ENCODE measurements at places on chromosomes 7 and 10.

DNA sequence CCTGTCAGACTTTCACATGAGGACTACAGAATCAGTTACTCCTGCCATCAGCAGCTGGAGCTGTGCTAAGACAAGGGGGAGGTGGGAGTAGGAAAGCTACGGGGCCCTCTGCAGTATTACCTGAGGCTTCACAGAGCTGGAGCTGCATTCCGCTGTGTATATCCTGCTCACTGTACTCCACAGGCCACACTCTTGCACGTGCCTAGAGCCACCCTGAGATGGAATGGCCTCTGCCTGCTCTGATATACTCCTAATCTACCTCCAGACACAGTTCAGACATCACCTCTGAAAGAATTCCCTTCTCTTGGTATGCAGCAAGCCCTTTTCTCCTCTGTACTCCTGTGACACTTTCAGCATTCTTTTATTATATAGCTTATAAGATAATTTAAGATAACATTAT lies 34.8 kb downstream of the TRDMT1 start:
- no peak for DNase-seq

GRCh38 chr10:129233351-129234148 lies 233.5 kb upstream of the MGMT start:
- no peak for DNase-seq

GRCh38 chr10:69080226-69080625 lies 7.7 kb upstream of the SRGN start:
- no peak for DNase-seq

GRCh38 chr10:112952282-112953173 lies 2.5 kb downstream of the TCF7L2 start:
- DNase-seq: no peak

DNA sequence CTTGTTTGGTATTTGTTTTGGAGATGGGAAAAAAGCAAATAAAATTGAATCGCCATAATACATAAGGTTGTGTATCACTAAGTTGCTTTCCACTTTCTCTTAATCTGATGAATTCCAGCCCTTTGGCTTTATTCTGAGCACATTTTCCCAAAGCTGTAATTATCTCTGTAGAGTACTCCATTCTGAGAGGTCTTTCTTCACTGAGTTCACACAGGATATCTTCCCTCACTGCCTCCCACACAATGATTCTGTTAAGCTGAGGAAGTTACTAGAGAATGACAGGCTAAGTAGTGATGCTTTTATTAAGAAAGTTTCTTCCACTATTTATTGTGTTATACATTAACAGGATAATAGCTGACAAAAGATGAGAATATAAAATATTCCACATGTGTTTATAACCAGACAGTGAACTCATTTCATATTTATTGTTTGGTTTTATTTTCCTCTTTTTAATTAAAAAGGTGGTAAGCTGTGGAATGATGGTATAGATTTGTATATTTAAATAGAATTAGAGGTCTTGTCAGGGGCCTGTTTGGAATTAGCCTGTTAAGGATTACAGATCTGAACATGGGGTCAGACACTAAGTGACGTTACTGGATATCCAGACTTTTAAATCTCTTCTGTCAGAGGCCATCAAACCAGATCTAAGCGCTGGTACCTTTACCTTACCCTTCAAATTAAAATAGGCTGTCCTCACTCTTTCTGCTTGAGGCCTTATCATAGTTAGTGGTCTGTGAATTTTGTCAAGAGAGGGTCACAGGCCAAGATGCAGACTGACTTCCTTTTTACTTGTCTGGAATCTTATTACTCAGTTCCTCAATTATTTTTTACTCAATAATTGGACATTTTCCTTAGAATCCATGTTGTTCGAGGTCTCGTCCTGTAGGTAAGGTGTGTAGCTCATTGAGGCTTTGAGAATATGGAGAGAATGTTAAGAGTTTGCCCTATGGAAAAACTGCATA lies 8.4 kb downstream of the PLXDC2 start:
- no peak for DNase-seq

- DNase-seq: no peak
These were observed 236.0 kb downstream of the INHBA start for GRCh38 chr7:41466760-41467384.

DNA sequence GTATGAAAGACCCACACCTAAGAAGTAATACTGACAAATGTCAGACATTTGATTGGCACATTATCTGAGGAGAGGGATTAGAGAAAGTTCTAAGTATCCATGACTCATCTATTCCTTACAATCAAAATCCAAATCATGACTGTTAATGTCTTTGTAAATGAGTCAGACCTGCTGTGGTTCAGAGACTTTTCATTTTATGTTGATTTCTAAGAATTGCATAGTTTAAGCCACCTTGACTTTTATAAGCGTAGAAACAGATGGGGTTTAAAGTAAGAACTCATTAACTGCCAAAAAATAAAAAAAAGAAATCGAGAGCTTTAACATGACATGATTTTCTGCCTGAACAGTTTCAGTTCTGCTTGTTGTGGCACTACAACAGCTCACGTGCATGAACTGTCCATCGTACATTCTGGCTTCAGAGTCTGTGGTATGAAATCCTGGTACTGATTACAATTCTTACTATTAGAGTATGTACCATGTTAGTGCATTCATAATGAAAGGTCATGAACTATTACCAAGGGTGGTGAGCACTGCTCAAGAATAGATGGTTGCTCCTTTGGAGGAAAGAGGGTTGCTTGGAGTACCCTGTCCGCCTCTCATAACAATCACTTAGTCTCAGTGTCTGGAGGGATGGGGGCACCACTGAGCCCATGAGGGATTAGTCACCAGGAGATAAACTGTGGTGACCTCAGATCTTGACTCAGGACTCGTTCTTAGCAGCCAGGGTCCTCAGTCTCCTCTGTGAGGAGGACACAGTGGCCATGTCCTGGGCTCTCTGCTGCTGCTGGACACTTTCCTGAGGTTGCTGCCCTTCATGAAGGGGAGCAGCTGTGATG lies 42.2 kb downstream of the ACSM6 start:
- DNase-seq: no peak

DNA sequence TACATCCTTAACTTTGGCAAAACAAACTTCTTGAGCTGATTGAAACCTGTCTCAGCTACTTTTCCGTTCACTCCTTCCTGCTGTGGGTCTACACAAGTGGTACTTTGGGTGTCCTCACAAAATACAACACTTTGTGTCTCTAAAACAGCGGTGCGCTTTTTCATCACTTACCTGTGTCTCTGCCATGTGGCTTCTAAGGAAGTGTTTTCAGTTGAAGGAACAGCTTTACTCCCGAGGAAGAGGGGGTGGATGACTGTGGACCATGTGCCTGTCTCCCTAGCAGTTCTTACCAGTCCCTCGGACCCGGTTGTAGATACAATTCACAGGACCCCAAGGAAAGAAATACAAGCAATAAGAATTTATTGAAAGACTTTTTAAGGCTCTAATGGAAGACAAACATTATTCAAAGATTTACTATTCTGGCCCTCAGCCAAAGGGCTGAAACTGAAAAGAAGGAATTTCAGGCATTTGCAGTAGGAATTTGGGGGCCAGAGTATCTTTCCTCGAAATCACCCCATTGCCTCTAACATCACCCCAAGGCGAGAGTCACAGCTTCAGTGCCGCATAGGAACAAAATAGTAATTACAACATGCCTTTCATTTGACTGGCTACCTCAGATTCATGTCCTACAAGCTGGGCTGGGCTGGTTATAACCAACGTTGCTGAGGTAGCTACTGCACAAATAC lies 246.3 kb downstream of the ACTR3B start:
- no peak for DNase-seq

- DNase-seq: peak; percentile 40
These were observed 102.7 kb downstream of the FAM53B start for GRCh38 chr10:124641282-124642087.

- no peak for DNase-seq
These were observed 54.6 kb downstream of the TMEM178B start for GRCh38 chr7:141128506-141128905.

- DNase-seq: no peak
These were observed 1.3 kb upstream of the TAS2R38 start for GRCh38 chr7:141974831-141975230.

DNA sequence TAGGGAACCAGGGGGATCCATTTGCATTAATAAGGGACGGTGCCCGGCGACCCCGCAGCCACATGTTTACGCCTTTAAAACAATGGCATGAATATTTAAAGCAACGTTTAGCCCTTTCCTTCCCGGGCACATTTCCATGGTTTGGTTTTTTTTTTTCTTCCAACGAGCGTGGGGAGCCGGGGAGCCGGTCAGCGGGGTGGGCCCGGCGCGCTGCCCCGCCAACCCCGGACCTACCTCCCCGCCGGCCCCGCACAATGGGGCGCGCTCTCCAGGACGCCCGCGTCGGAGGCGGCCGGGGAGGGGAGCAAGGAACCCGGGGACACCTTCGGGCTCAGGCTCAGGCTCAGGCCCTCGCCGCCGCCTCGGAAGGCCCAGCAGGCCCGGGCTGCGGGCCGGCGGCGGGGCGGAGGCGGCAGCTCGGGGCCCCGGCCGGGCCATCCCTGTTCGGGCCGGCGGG lies 1.0 kb downstream of the SEPHS1 start:
- DNase-seq: peak; percentile 12

DNA sequence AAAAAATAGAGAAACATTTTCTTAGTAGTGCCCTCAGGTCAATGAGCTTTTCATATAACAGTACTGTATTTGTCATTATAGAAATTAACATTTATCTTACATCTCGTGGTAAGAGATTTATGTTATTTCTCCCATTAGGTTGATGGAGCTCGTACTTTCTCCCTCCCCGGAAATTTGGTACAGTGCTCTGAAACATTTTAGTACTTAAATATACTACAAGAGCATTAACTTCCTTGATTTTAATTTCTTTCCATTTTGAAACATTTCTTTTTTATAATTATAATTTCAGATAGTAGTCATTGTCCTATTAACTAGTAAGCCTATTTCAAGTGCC lies 205.4 kb downstream of the MBL2 start:
- no peak for DNase-seq

GRCh38 chr10:117322260-117322659 lies 53.0 kb downstream of the PDZD8 start:
- DNase-seq: no peak

GRCh38 chr10:71740069-71740653 lies 20.6 kb upstream of the C10orf105 start:
- no peak for DNase-seq

- no peak for DNase-seq
These were observed 964.9 kb downstream of the REEP3 start for GRCh38 chr10:64486149-64486548.

DNA sequence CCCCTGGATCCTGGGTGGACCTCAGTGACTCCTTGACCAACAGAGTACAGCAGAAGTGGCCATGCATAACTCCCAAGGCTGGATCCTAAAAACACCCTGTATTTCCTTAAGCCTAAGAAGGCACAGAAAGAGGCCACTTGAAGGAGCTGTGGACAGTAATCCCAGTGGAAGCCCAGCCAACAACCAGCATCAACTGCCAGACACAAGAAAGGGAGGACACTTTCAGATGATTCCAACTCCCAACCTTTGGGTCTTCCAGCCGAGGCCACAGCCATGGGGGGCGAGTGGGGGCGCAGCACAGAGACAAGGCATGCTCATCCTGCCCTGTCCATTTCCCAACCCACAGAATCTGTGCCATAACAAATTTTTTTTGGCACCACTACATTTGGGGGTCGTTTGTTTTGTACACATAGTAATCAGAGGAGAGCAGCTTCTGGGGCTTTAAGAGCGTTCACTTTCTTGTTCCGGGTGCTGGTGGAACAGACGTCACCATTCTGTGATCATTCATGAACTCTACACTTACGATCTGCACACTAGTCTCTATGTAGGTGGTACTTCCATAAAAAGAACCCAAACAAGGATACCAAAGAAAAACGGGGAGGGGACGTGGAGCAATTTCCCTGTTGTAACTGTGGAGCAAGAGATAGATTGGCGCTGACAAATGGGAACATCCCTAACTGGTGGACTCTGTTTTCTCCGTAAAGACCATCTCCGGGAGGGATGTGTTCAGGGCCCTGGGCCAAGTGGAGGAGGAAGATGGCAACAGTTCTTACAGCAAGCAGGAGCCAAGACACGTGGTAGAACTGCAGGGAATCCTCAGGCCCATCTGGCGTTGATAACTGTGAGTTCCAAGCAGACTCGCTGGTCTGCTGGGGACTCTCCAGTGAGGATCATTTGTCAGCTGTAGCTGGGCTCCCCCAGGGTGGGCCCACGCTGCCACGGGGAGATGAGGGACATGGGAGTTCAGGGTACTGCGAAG lies 6.0 kb upstream of the SLC29A3 start:
- no peak for DNase-seq

DNA sequence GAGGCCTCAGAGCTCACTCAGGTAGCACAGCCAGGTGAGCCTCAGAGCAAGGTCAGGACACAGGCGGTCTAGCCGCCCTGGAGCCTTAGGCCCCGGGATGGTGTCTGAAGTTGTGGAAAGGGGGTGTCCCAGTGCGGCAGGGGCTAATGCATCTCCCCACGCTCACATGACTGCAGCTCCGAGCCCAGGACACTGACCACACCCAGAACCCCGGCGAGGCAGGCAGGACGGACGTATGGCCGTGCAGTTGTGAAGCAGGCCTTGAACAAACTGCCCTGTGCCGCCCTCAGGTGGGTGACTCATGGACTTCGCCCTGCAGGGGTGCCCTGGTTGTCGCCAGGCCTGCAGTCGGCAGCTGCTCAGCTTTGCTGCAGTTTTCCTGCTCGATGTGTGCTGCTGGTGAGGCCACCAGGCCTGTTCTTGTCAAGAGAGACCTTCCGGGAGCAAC lies 5.0 kb upstream of the PRKAR1B start:
- no peak for DNase-seq

GRCh38 chr7:55309040-55309991 lies 55.8 kb upstream of the LANCL2 start:
- peak; percentile 7 for DNase-seq

- no peak for DNase-seq
These were observed 215.8 kb downstream of the CHCHD3 start for GRCh38 chr7:132866144-132866531.

DNA sequence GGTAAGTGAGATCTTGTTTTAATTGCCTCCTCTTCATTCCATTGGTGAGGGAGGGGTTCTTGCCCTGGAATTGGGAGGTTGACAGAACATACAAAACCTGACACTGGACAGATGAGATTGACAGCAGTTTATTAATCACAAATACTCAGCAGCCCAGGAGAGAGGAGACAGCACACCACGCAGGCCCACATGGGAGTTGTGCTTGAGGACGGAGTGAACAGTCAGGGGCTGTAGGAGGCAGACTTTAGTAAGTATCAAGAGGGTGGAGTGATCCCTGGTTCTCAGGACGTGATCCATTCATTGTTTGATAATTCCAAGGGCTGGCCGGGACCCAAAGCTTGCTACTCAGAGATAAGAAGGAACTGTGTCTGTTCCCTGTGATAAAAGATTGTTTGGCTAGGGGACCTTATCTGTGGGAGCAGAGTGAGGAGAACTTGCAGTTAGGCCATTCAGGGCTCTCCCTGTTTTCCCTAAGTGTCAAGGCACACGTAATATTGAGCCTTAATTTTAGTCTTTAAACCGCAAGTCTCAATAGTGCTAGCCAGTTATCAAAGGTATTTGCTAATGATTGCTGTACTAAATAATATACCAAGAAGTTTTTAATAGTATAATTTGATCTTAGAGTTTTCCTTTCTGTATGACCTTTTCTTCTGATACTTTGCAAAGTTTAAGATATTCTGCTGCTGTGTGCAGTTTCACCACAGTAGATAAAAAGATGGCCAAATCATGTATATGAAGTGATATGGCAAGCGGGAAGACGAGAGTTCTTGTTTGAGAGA lies 14.5 kb downstream of the CAPZA2 start:
- DNase-seq: no peak
